ENCODE measurements at places on chromosomes 4 and X. TPM values are rescaled to one million over a fixed set of nuclear protein-coding genes. Genes with fewer than 3 reads are reported as not detected.

DNA sequence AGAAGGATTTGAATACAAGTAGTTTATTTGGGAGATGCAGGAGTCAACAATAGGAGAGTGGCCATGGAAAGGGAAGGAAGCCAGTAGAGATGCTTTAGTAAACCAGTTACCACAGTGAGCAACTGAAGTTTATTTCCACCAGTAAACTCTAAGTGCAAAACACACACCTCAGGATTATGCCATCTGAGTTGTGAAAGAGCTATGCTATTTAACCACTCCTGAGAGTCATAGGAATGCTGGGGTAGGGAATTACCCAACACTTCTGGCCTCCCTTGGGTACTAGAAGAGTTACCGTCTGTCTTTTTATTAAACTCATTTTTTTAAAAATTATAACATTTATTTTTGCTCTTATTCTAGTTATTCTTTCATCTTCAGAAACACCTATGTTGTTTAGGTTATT, 834.6 kb upstream of the AMOT start:
- no peak for DNase-seq

GRCh38 chr4:2281575-2282343, 19.9 kb upstream of the MXD4 start:
- DNase-seq: peak; percentile 81

GRCh38 chrX:25049357-25049756, 33.6 kb upstream of the ARX start:
- no peak for DNase-seq

DNA sequence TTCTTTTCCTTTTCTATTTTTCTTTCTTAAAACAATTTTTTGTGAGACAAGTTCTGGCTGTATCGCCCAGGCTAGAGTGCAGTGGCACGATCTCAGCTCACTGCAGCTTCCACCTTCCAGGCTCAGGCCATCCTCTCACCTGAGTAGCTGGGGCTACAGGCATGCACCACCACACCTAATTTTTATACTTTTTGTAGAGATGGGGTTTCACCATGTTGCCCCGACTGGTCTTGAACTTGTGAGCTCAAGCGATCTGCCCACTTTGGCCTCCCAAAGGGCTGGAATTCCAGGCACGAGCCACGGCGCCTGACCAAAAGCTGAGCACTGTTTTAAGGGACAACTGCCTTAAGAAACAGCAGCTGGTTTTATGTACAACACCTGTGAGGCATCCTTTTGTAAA, 9.3 kb upstream of the NAT8L start:
- no peak for DNase-seq

Gene IL2
- not detected for total RNA-seq

DNA sequence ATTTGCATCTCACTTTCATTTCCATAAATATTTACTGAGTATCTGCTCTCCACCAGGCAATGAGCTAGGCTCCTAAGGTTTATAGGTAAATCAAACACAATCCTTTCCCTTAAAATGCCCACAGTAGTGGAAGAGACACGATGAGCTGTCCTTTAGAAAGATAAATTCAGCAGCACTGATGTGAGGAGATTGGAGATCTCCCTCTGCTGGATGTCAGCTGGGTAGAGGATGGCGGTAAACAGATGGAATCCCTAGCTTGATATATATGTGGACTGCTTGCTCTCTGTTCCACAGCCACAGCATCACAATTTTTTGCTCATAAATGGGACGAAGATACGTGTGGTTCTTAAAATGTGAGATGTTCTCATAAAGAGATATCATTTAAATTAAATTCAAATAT, 216.4 kb upstream of the RASGEF1B start:
- DNase-seq: peak; percentile 17

Data from OCI-LY7 (cell line).